Hypothalamus (tissue), 51 donors: ENCODE measurements at places on chromosomes 5 and 9.

DNA sequence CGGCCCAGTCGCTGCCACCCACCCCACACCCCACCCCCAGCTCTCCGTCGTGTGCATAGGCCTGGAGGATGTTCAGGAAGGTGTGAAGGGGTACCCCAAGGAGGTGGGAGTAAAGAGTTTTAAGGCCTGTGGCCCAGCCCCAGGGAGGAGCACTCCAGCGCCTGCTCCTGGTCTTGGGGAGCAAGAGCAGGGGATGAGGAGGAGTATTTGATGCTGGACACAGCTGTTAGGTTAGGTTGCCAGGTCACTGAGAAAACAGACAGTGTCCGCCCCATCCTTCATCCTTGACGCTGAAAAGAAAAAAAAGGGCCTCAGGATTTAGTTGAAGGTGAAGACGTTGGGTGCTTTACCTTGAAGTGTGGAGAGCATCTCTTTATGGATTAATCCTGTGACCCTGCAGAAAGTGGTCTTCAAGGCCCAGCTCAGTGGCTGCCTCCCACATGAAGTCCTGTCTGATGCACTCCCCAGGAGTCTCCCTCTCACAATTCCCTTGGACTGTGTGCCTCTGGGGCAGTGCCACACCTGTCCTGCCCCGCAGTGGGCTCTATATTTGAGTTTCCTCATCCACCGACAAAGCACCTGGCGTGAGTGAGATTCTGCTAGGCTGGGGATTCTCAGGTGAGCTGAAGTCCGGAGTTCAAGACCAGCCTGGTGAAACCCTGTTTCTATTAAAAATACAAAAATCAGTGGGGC is 101.8 kb downstream of the SPRY4 start:
- DNase-seq = no peak

DNA sequence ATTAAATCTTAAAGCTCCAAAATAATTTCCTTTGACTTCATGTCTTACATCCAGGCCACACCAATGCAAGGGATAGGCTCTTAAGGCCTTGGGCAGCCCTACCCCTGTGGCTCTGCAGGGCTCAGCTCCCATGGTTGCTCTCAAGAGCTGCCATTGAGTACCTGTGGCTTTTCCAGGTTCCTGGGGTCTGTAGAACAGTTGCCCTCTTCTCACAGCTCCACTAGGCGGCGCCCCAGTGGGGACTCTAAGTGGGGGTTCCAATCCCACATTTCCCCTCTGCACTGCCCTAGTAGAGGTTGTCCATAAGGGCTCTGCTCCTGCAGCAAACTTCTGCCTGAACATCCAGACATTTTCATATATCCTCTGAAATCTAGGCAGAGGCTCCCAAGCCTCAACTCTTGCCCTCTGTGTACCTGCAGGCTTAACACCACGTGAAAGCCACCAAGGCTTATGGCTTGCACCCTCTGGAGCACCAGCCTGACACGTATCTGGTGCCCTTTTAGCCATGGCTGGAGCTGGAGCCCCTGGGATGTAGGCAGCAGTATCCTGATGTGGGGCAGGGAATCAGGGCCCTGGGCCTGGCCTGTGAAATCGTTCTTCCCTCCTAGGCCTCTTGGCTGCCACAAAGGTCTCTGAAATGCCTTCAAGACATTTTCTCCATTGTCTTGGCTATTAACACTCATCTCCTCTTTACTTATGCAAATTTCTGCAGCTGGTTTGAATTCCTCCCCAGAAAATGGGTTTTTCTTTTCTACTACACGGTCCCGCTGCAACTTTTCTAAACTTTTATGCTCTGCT is 185.1 kb downstream of the SMARCA2 start:
- DNase-seq = no peak

- no peak for DNase-seq
Measured at GRCh38 chr5:168020542-168021294, 270.7 kb upstream of the WWC1 start.

DNA sequence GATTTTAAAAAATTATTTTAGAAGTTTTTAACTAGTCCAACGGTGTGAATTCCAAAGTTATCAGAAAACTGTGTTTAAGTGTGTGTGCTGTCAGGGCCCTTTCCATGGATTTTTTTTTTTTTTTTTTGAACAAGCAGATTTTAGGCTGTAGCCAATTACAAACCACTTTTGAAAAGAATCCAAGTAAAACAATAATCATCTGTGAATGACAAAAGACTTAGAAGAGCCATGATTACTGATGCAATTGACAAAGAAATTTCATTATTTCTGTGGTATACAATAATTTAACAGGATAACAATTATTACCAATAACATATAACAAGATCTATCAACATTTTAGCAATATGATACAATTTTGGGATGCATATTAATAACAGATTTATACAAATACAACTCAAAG is 16.2 kb upstream of the PAIP1 start:
- DNase-seq = no peak

DNA sequence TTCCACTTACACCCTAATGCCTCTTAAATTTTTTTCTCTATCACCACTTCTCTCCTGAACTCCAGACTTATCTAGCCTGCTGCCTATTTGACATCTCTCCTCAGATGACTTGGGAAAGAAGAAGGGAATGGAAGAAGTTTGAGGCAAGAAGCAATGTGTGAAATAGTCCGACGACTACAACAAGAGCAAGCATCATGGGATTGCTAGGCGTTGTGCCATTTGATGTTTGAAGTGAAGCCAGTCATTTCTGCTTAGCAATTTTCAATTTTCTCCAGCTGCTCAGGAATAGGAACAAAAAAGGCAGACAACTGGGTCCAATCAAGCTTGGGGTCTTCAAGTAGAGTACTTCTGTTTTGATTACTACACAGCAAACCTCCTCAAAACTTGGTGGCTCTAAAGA is 106.4 kb downstream of the HSD17B3 start:
- DNase-seq = no peak

DNA sequence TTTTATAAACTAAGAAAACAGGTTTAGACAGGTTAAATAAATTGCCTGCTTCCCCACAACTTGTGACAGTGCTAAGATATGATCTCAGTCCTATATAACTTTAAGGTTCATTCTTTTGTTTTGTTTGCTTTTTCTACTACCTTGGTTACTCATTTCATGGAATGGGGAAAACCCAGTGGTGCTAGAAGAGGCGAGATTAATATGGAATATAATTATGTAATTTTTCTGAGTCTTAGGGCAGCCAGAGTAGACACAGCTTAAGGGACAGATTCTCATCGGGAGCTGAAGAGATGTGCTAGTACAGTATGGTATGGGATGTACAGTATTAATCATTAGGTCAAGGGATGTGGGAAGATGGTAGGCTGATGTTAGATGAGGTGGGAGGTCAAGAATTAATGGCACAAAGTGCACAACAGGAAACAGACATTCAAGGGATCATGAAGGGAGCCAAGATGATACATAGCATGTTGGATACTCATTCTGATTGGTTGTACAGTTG is 6.2 kb downstream of the TRIM32 start:
- no peak for DNase-seq

GRCh38 chr5:337563-338130 is 16.1 kb downstream of the AHRR start:
- DNase-seq = no peak

GRCh38 chr5:102296178-102296817 is at the start of gene SLCO4C1:
Gene SLCO4C1 (minus strand): TSS chr5:102296284. CDS start chr5:102296262, 22 bp downstream.
- peak; percentile 18 for DNase-seq

DNA sequence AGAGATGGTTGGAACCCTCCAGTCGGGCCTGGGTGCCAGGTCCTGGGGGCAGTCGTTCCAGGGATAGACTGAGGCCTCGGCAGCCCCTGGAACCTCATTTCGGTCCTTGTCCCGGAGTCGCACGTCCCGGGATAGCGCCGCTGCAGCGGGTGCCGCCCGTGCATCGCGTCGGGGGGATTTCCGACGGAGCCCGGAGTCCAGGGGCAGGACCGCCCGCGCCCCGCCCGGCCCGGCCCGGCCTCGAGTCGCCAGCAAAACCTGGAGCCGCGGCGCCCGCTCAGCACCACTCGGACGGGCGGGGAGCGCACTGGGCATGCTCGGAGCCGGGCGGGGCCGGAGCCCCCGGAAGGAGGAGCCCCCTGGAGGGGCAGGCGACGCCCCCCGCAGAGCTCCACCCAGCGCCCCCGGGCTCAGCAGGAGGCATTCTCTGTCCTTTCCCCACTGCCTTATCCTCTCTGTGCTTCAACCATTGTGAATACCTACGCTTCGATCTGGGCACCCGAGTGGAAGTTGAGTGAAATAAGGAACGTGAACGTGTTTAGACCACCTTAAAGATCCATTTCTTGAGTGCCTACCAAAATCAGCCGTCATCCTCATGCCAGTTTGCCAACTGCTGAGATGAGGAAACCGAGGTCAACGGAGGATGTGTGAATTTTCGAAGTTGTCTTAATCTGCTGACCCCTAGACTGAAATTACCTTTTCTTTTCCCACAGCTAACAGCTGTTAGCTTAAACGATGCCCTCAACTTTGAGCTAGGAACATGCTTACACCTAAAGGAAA is 1.7 kb upstream of the PTPN3 start:
- DNase-seq = no peak

DNA sequence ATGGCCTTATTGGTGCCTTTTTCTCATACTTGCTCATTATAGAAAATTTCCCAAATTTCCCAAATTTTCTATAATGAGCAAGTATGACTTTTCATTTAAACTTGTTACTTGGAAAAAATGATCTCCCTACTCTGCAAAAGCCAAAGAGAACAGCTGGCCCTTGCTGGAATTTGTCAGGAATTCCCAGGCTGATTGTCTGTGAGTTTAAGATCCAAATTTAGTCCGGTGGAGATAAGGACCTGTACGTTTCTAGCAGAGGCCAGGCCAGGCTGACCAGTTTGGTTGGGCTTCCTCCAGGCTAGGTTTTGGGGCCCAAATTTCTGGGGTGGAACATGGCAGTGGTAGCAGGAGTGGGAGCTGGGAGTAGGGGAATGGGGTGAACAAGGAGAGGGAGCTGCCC is 51.9 kb downstream of the NEURL1B start:
- no peak for DNase-seq

GRCh38 chr9:78519786-78520185 is 222.9 kb downstream of the PSAT1 start:
- no peak for DNase-seq

DNA sequence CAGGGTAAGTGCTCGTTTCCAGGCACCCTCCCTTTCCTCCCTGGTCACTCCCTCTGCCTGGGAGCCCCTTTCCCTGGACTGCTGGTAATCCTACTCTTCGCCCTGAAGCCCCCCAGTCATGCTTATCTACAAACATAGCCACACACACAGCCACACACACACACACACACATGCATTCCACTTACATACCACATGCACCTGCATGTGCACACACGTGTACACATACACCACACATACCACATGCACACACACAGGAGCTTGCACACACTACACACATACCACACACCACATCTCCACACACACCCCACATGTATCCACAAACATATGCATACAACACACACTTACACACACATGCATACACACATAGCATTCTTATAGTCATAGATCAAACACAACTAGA is 358.5 kb downstream of the GADD45G start:
- no peak for DNase-seq

DNA sequence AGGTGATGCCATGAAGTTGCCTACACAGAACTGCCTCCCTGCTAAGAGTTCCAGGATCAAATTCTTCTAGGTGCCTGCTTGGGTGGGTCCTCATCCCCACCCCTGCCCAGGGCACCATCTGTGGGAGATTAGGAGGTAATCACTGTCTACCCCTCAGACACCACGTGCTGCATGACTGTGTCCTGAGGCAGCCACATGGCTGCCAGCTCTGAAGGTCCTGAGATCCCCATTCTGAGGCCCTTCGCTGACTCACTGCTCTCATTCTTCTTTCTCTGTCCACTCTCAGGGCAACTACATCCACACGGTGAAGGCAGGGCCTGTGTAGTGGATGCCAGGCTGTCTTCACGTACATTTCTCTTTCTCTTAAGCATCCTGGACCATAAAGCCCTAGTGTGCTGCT is 222.9 kb upstream of the ANKRD55 start:
- no peak for DNase-seq

GRCh38 chr9:83011611-83012010 is 51.3 kb downstream of the RASEF start:
- no peak for DNase-seq

- DNase-seq = no peak
Measured at GRCh38 chr5:17720071-17720470, 85.8 kb downstream of the TAF11L14 start.

DNA sequence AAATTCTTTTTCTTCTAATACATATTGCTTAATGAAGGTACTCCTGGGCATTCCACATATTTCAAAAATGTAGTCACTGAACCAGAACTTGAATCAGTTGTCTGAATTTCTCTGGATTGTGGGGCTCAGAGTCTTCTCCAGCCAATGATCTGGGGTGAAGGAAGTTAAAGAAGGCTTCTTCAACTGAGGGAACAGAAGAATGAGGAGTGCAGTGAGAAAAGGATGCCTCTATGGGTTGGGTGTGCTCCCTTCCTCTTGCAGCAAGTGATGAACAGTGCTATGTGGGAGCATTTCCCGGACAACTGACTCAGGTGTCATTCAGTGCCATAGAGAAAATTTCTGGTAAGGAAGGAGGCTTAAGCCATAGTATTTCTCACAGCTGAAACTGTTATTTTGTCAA is 7.9 kb downstream of the LNPEP start:
- no peak for DNase-seq

DNA sequence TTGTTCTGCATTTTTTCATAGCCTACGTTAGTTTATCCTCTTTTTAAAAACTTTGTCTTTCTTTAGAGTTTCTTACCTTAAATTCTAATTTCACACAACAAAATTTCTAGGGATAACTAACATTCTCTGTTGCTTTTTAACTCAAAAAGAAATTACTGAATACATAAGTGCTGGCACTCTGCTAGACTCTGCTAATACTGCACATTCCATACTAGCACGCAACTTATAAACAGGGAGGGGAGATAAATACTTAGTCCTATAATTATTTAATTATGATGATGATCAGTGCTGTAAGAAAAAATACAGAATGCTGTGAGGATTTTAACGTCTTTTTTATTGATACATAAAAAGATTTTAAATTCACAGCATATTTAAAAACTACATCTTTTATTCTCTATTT is 25.1 kb downstream of the RNF145 start:
- no peak for DNase-seq

DNA sequence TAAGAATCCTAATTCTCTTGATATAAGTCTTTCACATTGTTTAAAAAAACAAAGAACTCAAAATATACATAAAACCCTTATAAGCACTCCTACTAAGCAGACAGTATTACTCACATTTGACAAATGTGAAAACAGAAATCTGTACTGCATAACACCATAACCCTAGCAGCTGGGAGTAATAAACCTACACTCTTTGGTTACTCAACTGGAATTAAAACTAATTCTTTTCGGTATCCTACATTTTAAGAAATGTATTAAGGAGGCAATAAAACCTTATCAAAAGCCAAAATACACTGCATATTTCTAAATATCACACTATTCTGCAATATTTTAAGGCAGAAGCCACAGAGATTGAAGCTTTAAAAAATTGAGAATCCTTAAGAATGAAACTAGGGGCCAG is 6.8 kb downstream of the AUH start:
- no peak for DNase-seq

GRCh38 chr9:107243742-107244141 is 39.3 kb upstream of the RAD23B start:
- DNase-seq = no peak

- no peak for DNase-seq
Measured at GRCh38 chr5:112628214-112628980, 109.3 kb upstream of the APC start.

- no peak for DNase-seq
Measured at GRCh38 chr5:76556511-76557221, 66.5 kb downstream of the F2RL2 start.
